Skeletal muscle cell (primary cell): ENCODE measurements at places on chromosomes 2 and 18.

DNA sequence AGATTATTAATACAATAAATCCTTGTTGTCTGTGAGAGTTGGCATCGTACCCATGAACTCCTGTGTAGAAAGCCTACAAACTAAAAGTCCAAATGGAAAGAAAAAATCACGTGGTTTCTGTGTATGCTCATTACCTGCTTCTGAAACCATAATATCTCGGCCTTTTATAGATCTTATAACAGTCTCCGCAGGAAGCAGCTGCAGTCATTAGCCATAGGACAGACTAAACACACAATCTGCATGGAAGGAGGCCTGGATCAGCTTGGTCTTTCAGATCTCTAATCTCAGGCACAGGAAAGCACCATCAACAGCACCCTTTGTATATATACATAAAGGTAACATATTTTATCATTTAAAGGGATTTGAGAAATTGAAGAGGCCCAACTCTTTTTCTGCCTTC lies 508.9 kb upstream of the TCF4 start:
- DNase-seq = no peak

- DNase-seq = no peak
These were observed 90.8 kb downstream of the GRB14 start for GRCh38 chr2:164530464-164530863.

GRCh38 chr18:6929370-6930102 lies 188.1 kb downstream of the LAMA1 start:
- DNase-seq = no peak

DNA sequence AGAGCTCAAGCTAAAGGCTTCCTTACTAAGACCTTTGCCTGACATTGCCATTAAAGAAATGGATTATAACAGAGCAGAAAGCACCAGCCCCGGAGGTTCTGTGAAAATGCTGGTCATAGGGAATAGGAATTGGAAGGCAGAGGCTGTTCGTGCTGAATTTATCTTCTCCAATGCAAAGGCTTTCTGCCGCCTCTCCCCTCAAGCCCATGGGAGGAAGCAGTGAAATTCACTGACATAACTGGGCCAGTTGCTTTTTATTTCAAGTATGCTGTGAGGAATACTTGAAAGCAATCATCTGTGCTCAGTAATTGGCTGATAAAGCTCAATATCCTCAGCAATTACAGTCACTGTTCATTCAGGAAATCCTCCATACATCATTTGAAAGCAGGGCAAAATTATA lies 85.4 kb upstream of the LINC00305 start:
- no peak for DNase-seq

GRCh38 chr18:24825397-24825796 lies 365.0 kb downstream of the HRH4 start:
- DNase-seq = no peak

- DNase-seq = no peak
These were observed 79.0 kb downstream of the TLK1 start for GRCh38 chr2:171081649-171082111.

DNA sequence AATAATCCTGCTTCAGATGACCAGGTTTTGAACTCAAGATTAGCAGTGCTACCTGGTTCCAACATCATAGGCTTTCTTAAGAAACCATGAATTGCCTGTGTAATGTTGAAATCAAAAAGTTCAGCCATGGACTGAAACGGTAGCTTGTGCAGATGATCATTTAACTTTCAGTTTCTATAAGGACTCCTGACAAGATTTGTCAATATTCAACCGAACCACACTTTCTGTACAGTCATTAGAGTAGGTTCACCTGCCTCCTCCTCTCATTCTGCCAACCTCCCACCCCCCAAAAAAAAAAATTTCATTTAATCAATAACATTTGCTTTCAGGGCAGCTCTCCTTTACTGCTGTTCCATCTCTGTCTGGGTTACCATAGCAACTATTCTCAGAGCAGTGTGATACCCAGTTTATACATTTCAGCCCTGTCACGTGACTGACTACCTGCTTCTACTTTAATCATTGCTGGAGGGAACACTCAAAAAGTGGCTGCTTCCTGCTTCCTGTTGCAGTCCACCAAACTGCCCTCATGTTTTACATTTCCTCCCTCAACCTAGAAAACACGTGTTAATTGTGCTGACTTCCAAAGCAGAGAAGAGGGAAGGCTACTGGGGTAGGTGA lies 275.5 kb downstream of the SS18 start:
- DNase-seq = no peak

GRCh38 chr2:196295005-196295404 lies 123.6 kb upstream of the STK17B start:
- DNase-seq = no peak

- peak; percentile 16 for DNase-seq
These were observed 32.3 kb downstream of the UBXN4 start for GRCh38 chr2:135773917-135774316.

GRCh38 chr2:23826040-23826439 lies 100.9 kb downstream of the ATAD2B start:
- no peak for DNase-seq

GRCh38 chr18:48657447-48658120 lies 118.8 kb downstream of the CTIF start:
- DNase-seq = peak; percentile 89

DNA sequence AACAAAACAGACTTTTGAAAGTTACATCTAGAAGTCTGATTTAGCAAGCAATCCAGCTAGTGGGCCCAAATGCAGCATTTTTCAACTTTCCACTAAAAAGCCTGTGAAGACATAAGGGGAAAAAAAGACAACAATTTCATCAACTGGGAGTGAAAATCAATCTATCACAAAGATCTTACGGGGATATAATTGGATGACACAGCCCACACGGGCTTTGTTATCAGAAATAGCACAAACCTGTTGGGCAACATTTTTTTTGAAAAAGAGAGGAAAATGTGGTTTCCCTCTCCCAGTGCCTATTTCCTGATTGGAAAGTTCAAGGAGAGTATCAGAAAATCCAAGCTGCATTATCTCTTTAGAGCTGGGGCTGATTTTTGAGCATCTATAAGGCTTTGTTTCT lies 132.7 kb downstream of the EVA1A start:
- no peak for DNase-seq

DNA sequence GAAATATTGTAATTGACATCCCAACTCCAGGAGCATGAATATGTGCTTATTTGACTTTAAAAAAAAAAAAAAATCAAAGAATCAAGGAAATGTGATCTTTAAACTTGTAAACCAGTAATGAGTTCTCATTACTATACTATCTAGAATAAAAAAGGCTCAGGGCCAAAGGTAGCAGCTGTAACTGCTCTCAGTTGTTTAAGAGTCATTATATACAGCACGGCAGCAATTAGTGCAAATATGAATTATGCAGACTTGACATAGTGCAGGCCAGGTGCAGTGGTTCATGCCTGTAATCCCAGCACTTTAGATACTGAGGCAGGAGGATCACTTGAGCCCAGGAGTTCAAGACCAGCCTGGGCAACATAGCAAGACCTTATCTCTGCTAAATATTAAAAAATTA lies 125.7 kb upstream of the TTC39C start:
- DNase-seq = no peak

DNA sequence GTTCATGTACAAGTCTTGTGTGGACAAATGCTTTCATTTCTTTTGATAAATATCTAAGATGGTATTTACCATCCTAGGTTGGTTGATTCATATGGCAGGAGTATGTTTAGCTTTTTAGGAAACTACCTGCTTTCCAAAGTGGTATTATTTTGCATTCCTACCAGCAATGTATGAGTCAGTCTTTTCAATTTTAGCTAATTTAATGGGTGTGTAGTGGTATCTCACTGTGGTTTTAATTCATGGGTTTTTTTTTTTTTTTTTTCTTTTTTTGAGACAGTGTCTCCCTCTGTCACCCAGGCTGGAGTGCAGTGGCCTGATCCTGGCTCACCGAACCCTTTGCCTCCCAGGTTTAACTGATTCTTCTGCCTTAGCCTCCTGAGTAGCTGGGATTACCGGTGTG lies 4.2 kb downstream of the ZNF512 start:
- DNase-seq = no peak

DNA sequence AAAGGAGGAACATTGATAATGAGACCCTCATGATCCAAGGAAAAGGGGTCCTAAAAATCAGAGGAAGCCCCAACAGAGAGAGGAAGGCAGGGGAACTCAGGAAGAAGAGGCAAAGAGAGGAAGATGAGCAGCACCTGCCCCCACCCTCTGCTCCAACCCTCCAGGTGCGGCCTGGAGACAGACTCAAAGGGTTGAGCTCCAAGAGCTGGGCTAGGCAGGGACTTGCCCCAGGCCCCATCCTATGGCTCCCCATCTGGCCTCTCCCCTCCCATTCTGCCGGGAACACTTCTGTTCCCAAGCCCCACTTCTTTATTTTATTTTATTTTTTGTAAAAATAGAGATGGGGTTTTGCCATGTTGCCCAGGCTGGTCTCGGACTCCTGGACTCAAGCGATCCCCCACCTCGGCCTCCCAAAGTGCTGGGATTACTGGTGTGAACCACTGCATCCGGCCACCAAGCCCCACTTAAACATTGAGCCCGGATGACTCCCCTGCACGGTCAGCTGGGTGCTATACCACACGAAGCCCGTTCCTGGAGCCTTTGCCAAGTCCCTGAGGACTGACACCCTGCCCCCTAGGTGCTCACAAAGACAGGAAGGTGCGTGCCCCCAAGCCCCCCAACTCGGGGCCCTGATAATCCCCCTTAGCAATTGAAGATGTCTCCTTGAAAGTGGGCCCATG lies 3.8 kb upstream of the GPR55 start:
- DNase-seq = no peak

DNA sequence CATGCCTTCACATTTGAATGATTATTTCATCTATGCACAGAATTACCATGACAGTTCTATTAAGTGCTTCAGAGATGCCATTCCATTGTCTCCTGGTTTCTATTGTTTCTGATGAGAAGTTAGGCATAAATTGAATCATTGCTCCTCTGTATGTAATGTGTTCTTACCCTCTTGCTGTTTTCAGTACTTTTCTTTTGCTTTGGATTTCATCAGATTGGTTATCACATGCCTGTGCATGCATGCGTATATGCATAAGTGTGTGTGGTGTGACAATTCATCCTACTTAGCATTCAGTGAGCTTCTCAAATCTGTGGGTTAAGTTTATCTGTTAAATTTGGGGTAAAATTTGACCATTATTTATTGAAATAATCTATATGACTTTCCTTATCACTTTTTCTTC lies 263.3 kb upstream of the RND3 start:
- DNase-seq = no peak

DNA sequence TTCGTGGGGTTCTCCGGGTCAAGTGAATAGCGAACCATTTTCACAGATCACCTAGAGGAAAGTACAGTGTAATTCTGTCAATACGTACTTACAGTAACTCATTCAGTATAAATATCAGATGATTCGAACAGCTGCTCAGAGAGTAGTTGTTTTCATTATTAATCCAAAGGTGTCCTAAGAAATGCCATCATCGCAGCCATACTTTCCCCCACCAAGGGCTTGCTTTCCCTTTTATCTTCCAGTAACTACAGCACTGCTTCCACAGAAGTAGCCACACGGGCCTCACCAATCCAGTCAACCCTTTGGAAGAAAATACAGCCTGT lies 4.5 kb upstream of the C18orf32 start:
- no peak for DNase-seq

DNA sequence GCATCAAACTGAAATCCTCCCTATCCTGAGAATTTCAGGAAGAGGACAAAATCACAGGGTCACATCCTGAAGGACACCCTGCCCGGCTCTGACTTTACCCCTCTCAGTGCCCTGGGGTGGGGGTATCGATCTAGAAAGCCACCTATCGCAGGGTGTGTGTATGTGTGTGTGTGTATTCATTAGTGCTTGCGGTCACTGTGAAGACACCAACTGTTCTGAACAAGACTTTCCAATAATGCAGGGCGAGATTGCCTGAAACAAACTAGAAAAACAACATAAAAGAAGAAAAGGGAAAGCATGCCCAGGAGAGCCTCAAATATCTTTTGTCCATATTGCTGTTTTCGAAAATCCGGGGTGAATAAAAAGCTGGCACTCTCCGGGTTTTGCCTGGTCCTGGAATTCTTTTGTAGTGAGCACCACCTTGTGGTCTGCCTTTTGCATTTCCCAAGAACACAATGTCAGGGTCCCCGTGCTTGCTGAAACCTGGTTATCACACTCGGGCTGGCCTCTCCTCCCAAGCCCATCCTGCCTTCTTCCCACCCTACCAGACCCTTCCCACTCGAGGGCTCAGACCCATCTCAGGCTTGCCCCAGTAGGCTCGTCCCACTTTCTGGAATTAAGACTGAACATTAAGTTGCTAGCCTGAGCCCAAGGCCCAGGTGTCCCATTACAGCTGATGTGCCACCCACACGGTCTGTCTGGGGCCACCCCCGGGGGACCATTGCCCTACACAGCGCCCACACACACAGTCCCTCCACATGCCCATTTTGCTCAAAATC lies 25.0 kb upstream of the COPS8 start:
- DNase-seq = no peak

DNA sequence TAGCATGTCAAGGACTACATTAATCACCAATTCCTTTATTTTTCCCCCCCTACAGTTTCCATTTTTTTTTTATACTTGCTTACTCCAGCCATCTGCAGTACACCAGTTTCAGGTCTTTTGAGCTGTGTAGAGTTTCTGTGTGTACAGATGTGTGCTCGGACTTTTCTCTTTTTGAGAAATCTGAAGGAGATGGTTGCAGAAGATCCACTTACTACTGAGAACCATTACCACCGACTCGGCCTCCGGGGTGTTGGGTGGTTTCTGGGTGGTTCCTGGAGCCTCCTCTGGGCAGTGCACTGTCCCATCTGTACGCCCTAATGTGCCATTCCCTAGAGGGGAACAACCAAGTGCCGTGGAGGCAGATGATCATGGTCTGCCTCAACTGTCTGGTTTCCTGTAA lies 15.4 kb upstream of the LYPD6B start:
- DNase-seq = no peak

GRCh38 chr2:42879913-42880737 lies 87.7 kb upstream of the HAAO start:
- no peak for DNase-seq

- DNase-seq = no peak
These were observed 27.9 kb upstream of the PTMA start for GRCh38 chr2:231680285-231680991.

DNA sequence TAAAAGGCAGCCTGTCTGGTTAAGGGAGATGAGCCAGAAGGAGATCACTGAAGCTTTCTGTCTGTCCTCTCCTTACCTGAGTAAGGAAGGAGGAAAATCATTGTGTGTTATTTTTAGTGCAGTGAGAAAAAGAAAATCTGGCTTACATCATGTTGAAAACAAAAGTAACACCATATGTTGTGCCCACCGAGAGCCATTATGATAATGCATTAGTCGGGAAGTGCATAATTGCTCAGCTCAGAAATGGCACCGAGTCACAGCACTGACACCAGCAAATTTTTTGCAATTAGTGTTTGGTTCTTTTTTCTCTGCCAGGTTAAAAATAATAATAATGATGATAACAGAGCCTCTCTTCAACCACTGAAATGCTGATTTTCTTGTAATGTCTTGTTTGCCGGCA lies 46.6 kb downstream of the HNMT start:
- DNase-seq = no peak
